ENCODE measurements at places on chromosomes 6 and 20. TPM values are rescaled to one million over a fixed set of nuclear protein-coding genes. Genes with fewer than 3 reads are reported as not detected.

DNA sequence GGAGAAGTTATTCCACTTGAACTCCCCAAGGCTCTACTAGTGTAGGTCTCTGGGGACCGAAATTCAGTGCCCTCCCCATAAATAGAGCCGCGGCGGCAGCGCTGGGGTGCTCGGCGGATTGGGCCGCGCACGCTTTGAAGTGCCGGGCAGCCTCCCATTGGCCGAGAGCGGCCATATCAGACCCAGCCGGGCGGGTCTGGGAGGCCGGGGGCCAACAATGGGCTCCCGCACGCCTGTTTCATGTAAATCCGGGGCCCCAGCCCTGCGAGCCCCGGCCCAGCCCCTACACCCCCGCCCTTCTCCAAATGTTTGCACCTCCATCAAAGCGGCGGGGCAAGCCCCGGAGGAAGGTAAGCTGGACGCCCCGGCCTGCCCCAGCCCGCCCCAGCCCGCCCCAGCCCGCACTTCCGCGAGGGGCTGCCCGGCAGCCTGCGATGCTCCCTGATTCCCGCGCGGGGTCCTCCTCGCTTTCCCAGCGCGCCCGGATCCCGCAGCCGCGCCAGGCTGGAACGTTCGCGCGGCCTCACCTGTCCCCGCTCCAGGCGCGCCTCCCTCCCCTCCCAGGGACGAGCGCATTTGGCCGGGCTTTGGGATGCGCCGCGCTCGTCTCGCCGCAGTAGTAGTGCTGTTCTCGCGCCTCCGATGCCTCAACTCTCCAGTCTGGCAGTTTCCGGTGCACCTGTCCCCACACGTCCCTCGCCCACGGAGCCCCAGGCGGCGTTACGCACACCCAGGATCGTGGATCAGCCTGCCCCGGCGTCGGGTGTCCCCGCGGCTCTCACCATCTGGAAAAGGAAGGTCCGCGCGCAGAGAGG is at the start of gene TBXT:
Gene TBXT, minus strand, starts transcription at position 51 of the 815 bp plus-strand sequence. CDS start 260 bp downstream, outside the sequence.
- no peak for DNase-seq

GRCh38 chr6:139395891-139396301 is 21.4 kb upstream of the CITED2 start:
- no peak for DNase-seq

GRCh38 chr6:43096451-43097097 is 20.5 kb downstream of the PTK7 start:
- peak; percentile 38 for DNase-seq

Gene SMOC2
- 0.05 TPM for total RNA-seq

Gene SOX18
- not detected for total RNA-seq

Gene SLC26A8
- total RNA-seq, result not detected

GRCh38 chr6:13277231-13277630 is 51.1 kb downstream of the TBC1D7 start:
- no peak for DNase-seq

DNA sequence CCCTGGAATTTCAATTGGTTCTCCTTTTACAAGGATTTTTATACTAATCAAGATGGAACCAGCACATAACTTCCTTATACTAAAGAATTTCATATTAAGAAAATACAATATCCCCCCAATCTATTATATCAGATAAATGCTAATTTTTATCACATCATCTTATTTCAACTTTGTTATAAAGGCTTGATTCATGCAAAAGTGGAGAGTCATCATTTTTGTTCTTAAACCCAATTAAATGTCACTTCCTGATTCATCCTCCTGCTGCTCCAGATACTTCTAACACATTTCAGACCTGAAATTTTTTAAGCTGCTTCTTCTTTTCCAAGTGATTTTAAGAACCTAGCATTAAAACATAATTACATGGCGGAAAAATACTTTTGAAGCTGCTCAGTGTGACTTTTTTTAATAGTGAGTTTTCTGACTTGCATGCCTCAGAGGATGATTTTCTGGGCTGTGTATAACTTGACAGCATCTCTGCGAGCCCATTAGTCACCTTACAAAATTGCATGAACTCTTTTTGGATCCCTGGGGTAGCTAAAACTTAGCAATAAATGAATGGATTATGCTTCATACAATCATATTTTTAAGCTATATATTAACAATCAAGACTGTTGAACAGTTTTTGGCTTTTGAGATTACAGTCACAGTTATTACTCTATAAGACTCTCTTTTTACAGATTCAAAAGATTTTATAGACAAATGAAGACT is 134.1 kb downstream of the ELOVL4 start:
- no peak for DNase-seq

DNA sequence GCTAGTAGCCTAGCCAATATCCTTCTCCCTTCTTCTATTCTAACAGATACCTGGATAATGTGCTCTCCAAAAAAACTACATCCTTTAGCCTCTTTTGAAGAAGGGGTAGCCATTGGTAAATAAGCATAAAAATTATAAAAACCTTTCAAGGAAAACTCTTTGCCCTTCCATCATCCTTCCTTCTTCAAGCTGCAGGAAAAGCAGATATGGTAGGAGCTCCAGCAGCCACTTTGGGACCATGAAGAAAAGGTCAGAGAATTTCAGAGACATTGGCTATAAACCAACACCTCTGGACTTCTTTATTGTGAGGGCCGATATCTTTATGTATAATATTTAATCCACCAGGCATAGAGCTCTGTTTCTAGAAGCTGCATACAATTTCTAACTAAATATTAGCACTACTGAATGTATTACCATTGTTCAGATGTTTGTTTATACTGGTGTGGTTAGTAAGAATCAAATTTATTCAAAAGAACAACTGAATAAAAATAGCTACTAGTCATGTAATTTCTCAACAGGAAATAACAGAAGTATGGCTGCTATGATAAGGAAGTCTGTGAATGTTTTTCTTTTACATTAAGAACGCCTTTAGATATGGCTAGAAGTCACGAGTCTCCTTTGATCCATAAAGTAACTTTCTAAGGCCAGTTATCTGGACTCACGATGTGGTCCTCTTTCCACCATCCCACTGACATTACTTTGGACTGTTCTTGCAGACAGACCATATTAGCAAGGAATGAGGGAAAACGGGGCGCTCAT is 32.2 kb downstream of the MYLK4 start:
- DNase-seq, result no peak

Gene BTBD3
- 78.9 TPM for total RNA-seq

DNA sequence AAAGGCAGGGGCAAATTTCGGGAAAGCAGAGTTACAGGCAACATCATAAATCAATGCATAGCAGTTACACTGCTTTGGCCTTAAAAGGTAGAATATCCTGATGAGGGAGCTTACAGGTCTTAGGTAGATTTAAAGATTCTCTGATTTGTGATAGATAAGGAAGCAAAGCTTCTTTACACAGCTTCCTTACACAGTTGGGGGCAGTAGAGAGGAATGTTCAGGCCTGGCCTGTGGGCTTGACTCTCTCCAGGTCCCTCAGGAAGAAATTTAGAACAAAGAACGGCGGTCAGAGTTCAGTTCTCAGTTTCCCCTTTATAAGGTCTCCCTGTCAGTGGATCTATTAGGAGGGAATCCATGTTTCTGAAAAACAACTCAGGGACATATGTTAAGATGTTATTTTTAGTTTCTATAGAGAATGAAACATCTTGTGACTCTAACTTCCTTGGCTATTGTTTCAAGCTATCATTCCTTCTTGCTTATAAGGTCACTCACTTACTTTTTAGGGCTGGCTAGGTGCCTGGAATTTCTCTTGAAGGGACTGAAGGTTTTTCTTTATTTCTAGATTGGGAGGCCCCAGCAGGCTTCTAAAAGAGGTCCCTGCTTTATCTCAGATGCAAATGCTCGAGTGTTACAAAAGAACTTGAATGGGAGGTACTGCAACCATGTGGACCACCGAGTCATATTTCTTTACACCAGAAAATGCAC is 11.8 kb downstream of the HLA-B start:
- no peak for DNase-seq

Gene IBTK
- 35.8 TPM for total RNA-seq

Gene FAXC
- total RNA-seq, result 27.7 TPM

GRCh38 chr20:37693242-37693634 is 592 bp upstream of the CTNNBL1 start:
- no peak for DNase-seq

DNA sequence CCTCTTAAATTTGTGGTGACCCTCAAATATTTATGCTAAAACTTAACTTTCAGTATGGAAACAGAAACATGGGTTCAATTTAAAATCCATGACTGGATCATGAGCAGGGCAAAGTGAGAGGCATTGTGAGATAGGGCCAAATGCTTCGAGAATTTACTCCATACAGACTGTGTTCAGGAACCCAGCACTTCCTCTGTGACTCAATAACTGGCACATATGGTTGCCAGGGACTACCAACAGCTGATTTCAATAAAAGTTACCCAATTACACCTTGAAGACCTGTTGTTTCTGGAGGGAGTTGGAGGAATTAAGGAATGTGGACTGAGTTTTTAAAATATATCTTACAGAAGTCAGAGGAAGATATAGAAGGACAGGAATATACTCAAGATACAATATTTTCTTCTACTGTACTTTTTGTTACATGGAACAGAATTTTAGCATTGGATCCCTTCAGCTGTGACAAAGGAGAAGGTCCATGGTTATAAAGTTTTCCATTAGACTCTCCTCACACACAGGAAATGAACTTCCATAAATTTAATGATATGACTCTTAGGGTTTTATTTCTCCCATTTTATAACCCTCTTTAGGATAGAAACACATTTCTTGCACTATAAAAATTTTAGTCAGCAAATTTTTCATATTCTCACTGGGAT is 258.5 kb downstream of the KHDC1L start:
- DNase-seq, result no peak

GRCh38 chr6:98958776-98959175 is 11.0 kb upstream of the FBXL4 start:
- DNase-seq, result no peak

GRCh38 chr20:45305262-45305661 is 1.4 kb upstream of the RBPJL start:
- no peak for DNase-seq

- no peak for DNase-seq
Observed at GRCh38 chr6:10175362-10175761, 239.5 kb downstream of the TFAP2A start.

Gene HRH3
- not detected for total RNA-seq

GRCh38 chr6:169752074-169752623 is 727 bp downstream of the ERMARD start:
- DNase-seq, result no peak

Gene CLVS2
- total RNA-seq, result not detected

GRCh38 chr6:127765949-127766348 is 134.9 kb downstream of the THEMIS start:
- no peak for DNase-seq

- DNase-seq, result no peak
Observed at GRCh38 chr6:83221276-83221675, 28.1 kb downstream of the RWDD2A start.

GRCh38 chr6:68333442-68333841 is 301.6 kb upstream of the ADGRB3 start:
- no peak for DNase-seq

- DNase-seq, result no peak
Observed at GRCh38 chr20:57199656-57200405, 66.6 kb downstream of the BMP7 start.

Gene RIPPLY2
- 3.8 TPM for total RNA-seq

GRCh38 chr20:64155258-64156135 is 8.8 kb upstream of the MYT1 start:
- no peak for DNase-seq

DNA sequence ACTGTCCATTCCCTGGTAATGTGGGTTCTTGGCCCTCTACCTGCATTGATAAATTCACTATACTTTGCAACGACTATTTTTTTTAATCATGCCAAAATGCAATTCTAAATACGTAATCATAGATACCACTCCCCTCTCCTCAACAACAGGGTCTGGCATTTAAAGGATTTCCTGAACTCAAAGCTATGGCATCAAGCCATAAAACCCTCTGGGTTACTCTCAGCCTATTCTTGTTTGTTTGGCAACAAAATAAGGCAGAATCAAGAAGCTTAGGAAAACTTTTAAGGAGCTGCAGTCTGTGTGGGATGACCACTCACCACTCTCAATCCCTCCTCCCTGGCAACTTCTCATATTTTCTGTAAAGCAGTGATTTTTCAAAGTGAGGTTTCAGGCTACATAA is 669.9 kb upstream of the ID4 start:
- DNase-seq, result no peak

Gene VGLL2
- not detected for total RNA-seq

Gene FOXC1
- total RNA-seq, result 9.4 TPM

DNA sequence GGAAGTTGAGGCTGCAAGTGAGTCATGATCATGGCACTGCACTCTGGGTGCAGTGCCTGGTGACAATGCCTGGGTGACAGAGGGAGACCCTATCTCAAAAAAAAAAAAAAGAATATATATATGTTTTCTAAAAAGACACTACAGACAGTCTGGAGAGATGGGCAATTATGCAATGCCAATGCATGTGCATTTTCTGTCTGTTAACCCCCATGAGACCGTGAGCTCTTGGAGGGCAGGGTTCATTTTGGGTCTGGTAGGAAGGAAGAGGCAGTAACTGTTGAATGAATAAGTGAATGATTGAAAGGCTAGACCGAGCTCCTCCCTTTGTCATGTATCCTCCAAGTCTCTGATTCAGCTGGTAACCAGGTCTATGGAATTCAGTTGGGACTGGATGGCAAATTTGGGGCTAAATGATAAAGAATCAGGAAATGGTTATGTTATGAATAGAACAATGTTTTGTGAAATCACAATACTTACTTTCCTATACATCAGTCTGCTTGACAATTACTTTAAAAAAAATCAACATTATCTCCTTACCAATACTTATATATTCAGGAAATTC is 5.6 kb upstream of the BLCAP start:
- no peak for DNase-seq

- no peak for DNase-seq
Observed at GRCh38 chr20:52682237-52682636, 289.9 kb upstream of the TSHZ2 start.

Gene SENP6
- 72.8 TPM for total RNA-seq

Gene SYNJ2
- 3.9 TPM for total RNA-seq

- DNase-seq, result no peak
Observed at GRCh38 chr6:87830907-87831306, 128.9 kb upstream of the AKIRIN2 start.

GRCh38 chr6:168538892-168539811 is 98.2 kb downstream of the SMOC2 start:
- DNase-seq, result no peak

GRCh38 chr20:52972965-52973819 is 1.0 kb downstream of the TSHZ2 start:
- DNase-seq, result no peak

GRCh38 chr6:33570806-33571636 is 9.1 kb downstream of the BAK1 start:
- DNase-seq, result peak; percentile 80

Gene OR2H2
- total RNA-seq, result not detected

Data from SK-MEL-5 (cell line).